ENCODE measurements at places on chromosomes 6 and 20.

DNA sequence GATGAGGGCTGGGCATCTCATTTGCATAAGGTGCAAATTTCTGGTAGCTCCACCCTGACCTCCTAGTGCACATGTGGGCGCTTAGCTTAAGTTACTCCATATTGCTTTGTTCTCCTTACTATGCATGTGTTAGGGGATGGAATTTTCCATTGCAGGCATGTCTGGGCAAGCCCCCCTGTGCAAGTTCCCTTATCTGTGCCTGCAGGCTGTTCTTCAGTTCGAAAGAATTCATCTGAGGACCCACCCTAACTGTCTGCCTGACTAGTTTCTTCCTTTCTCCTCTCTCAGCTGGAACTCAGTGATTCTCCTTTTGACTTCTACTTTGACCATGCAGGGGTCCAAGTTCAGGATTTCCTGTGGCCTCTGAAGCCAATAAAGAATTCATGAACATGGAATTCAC, 30.2 kb downstream of the CCDC170 start:
- DNase-seq = no peak

GRCh38 chr20:43737925-43738324, 11.1 kb upstream of the GTSF1L start:
- DNase-seq = no peak

GRCh38 chr20:38610521-38610920, 8.9 kb downstream of the ARHGAP40 start:
- DNase-seq = no peak

DNA sequence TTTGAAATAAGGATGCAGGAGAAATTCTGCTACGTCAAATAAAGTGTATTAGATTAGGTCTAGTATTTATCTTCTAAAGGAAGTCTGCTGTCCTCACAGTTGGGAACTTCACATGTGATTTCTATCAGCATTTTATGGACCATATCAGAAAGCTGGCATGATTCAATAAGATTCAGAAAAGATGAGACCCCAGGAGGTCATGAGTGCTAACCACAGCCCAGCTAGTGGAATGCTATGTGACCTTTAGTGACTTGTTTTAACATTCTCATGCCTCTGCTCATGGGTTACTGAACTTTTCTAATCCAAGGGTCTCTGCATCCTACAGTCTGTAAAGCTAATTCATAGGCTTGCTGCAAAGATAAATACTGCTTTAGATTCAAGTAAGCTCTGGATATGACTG, 150.1 kb downstream of the GMPR start:
- no peak for DNase-seq

All from stimulated activated CD8-positive, alpha-beta memory T cell treated with anti-CD3 and anti-CD28 coated beads, Interleukin-2, amount 100 ng/mL, for 1 hour (primary cell).